ENCODE measurements at places on chromosomes 16 and 17.

DNA sequence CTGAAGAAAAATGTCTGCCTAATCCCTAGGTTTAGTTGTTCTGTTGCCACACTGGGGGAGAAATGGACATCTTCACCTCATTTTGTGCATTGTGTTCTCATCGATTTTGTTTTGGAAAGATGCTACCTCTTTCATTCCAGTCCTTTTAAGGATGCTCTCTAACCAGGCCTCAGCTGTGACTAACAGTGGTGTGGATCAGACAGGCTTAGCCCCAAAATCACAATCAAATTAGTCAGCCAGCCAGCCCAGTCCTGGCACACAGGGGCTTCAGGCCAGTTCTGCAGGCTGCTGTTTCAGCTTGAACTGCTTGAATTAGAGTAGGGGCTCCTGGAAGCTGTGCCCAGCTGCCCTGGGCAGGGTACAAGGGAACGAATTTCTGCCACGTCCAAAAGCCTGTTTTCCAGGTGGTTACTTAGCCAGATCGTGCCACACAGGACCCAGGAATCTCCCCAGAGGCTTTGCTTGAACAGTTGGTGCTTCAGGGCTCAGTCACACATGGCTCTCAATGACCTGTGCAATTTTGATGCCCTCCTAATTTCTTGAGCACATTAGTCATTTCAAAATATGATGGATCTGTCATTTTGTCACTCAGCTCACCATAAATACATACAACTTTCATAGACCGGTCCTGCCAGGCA, 60.7 kb downstream of the CLEC16A start:
- no peak for DNase-seq

- no peak for DNase-seq
Observed at GRCh38 chr17:3773511-3773910, 27.5 kb downstream of the ITGAE start.

- no peak for DNase-seq
Observed at GRCh38 chr17:74732042-74732867, 4.8 kb upstream of the RAB37 start.

- DNase-seq: no peak
Observed at GRCh38 chr16:2854700-2855309, 3.2 kb downstream of the PRSS22 start.

DNA sequence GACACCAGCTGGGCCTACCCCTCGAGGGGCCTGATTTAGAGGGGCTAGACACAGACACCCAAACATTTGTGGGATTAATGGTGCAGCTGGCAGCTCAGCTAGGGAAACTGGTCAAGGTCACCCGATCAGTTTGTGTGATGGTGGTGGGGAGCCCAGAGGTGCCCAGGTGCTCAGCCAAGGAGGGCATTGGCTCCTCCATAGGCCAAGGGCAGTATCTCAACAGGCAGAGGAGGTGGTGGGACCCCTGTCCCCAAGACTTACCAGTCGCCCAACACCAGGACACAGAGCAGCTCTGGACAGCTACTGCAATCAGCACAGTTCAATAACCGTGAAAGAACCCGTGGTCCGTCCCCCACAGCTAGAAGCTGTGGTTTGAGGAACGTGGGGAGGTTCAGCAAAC, 120.9 kb downstream of the C16orf78 start:
- no peak for DNase-seq

- DNase-seq: no peak
Observed at GRCh38 chr16:23113185-23113584, 36.1 kb downstream of the USP31 start.

DNA sequence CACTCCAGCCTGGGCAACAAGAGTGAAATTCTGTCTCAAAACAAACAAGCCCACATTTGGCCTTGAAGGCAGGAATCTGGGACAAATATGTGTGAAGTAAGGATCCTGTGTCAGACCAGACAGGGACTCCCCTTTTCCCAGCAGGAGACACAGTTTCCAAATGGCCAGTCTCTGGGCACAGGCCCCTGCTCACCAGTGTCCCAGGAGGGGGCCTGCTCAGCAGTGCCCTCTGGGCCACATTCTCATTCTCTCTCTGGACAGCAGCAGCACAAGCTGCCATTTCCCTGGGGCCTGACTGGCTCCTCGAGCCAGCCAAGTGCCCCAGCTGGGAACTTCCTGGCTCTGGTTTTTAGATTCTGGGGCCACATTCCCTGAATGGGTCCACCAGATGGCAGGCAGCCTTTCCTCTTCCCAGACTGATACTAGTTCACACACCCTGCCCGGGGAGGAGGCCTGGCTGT, 11.7 kb upstream of the MNT start:
- DNase-seq: no peak

- peak; percentile 66 for DNase-seq
Observed at GRCh38 chr16:2520784-2521531, 787 bp downstream of the AMDHD2 start.

DNA sequence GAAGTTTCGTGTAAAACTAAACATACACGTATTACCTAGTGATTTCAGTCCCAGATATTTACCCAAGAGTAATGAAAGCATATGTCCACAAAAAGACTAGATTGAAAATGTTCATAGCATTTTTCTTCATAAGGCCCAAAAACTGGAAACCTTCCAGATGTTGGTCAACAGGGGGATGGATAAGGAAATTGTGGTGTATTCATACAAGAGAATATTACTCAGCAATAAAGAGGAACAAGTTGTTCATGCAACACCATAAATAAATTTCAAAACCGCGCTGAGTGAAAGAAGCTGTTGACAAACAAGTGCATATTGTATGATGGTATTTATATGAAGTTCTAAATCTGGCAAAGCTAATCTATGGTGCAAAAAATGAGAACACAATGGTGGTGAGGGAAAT, 54.1 kb upstream of the NFAT5 start:
- DNase-seq: no peak

- no peak for DNase-seq
Observed at GRCh38 chr17:51189628-51190027, 23.4 kb downstream of the NME2 start.

DNA sequence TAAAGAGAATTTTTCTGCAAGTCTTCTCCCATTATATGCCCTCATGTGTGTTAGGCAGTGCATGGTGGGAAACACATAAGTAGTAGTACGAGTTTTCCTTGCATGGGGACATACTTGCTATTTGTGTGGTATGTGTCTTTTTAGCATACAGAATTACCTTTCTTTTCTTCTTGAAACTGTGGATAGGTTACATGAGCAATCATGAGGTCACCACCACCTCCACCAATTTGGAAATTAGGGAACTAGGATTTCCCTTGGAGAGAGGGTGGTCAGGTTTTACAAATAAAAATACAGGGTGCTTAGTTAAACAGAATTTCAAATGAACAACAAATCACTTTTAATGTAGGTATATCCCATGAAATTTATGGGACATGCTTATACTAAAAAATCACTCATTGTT, 16.3 kb upstream of the AMZ2 start:
- no peak for DNase-seq

Data from GM19239 (cell line).